Activated CD4-positive, alpha-beta T cell treated with anti-CD3 and anti-CD28 coated beads, Interleukin-2, Interleukin-6, amounts not matched to agents 100 ng/mL and 50 ng/mL, durations not matched to agents 16 hours and 8 hours (primary cell): ENCODE measurements at places on chromosomes 5 and 9.

- DNase-seq: no peak
These were observed 18.7 kb upstream of the COL5A1 start for GRCh38 chr9:134622896-134623257.

DNA sequence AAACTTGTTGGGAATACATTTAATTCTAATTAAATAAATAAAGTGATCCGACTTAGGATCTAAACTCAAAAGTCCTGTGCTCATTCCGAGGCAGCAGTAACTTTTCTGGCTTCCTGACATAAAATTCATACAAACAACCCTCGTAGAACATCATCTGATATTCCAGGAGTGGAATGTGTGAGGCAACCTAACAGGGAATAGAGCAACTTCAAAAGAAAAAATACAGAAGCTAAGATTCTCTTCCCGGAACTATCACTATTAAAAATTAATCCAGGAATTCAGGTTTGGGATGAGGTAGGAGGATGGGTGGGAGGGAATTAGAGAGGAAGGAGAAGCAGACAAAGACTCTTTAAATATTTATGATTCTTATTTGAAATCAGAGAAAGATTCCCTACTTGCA lies 32.9 kb upstream of the TRIO start:
- no peak for DNase-seq

- DNase-seq: no peak
These were observed 103.8 kb upstream of the KLF4 start for GRCh38 chr9:107593224-107593870.

GRCh38 chr5:45793638-45794532 lies 97.7 kb upstream of the HCN1 start:
- peak; percentile 36 for DNase-seq

DNA sequence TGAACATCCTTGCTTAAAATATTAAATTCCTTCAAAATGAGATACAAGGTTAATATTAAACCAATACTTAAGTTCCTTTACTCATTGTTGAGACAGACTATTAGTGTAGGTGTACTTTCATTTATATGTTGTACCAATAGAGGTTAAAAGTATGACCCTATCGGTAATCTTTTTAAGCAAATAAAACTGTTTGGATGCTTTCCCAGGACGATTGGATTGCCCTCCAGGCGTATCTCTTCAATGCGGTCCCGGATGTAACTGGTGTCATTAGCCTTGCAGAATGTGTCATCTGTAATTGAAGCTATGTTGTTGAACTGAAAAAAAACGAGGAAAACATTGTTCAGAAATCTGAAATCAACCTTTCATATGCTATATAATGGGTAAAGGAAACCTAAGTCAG lies 18.9 kb downstream of the OGN start:
- DNase-seq: no peak

GRCh38 chr5:79759436-79759835 lies 69.8 kb downstream of the CMYA5 start:
- DNase-seq: no peak

- no peak for DNase-seq
These were observed 299.0 kb downstream of the FBXL7 start for GRCh38 chr5:15799014-15799413.

DNA sequence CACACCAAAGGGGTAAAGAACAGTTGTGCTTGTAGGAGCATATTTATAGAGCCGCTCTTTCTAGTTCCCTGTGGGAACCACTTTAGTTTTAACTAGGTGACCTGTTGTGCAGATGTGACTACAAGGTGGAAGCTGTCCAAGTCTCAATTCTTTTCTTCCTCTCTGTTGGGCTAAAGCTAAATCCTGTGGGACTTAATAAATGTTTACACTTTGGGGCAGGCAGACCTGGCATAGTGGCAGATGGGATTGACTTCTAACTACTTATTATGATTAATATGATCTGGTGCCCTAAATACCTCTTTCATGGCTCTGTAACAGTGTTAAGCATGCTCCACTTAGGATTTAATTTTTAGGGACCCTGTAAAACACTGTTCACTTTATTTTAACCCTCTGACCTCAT lies 265.3 kb downstream of the KCTD16 start:
- no peak for DNase-seq

DNA sequence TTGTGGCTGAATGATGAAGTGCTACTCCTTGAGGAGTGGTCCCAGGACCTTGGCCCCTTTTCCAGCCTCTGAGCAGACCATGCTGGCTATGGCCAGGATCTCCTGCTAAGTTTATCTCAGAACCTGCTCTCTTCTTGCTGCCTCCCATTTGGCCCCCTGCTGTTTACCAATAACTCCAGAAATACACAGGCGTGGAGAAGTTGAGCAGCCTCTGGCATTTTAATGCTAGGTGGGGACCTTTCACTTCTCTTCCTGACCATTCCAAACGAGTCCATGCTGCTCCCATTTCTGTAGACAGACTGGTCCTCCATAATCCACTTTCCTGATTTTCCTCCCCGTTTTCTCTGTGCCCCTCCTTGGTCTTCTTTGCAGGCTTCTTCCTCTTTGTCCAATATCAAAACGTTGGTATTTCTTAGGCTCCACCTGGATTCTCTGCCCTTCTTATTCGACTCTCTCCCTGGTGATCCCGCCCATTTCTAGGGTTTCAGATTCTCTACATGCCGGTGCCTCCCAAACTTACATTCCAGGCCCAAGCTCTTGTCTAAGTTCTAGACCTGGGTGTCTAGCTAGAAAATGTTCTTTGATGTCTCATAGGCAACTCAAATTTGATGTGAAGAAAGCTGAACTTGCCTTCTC lies 33.4 kb upstream of the TNFAIP8 start:
- DNase-seq: no peak

GRCh38 chr5:158716668-158717067 lies 383.0 kb downstream of the EBF1 start:
- no peak for DNase-seq

DNA sequence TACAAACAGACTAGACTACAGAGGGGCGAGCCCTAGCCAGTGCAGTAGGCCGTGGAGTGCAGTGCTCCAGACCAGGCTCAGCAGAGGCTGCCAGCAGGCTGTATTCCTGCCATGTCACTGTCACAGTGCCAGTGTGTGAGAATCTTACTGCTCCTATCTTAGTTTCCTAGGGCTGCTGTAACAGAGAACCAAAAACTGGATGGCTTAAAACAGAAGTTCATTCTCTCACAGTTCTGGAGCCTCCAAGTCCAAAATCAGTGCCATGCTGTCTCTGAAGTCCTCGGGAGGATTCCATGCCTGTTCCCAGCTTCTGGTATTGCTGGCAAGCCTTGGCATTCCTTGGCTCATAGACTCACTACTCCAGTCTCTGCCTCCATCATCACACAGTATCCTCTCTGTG lies 75.0 kb upstream of the SAP30L start:
- DNase-seq: no peak
